ENCODE measurements at places on chromosomes 2 and 18.

- no peak for DNase-seq
Observed at GRCh38 chr2:158179660-158180059, 78.0 kb downstream of the UPP2 start.

DNA sequence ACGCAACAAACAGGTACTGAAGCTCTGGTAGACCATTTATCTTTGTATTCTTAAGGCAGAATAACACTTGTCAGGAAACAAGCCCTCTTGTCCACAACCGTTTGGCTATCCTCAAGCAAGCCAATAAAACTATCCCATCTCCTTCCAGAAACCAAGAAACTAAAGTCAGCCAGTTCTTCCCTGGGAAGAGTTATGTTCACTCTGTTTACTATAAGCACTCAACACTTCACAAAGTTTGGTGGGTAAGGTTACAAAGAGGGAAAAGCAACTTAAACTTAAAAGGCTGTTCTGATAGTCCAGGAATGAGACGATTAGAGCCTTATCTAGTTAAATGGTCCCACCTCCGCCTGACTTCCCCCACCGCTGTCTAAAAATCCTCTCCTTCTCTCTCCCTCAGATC, 25.6 kb downstream of the LRP2 start:
- no peak for DNase-seq

DNA sequence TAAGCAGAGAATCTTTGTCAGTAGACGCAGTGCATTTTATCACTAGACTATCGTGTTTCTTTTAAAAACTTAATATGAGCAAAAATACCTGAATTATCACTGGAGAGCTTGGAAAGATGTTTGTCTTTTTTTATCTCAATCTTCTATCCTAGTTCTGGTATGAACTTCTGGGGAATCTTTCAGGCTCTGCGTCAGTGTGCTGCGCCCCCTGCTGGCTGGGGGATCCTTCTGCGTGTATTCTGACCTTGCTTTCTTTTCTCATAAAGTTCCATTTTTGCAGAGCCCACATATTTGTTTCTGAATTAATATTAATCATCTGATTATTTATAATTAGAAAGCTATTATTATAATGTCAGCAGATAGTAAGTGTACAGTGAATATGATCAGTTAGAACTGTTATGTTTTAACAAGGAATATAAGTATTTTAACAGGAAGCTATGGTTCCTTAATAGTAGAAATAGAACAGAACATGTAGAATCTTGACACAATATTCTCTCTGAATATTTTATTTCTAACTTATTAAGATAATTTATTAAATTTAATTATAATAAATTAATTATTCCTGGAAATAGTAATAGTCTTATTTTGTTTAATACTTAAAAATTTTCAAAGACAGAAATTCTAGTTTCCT, 945.0 kb upstream of the CRIM1 start:
- DNase-seq: peak; percentile 4

DNA sequence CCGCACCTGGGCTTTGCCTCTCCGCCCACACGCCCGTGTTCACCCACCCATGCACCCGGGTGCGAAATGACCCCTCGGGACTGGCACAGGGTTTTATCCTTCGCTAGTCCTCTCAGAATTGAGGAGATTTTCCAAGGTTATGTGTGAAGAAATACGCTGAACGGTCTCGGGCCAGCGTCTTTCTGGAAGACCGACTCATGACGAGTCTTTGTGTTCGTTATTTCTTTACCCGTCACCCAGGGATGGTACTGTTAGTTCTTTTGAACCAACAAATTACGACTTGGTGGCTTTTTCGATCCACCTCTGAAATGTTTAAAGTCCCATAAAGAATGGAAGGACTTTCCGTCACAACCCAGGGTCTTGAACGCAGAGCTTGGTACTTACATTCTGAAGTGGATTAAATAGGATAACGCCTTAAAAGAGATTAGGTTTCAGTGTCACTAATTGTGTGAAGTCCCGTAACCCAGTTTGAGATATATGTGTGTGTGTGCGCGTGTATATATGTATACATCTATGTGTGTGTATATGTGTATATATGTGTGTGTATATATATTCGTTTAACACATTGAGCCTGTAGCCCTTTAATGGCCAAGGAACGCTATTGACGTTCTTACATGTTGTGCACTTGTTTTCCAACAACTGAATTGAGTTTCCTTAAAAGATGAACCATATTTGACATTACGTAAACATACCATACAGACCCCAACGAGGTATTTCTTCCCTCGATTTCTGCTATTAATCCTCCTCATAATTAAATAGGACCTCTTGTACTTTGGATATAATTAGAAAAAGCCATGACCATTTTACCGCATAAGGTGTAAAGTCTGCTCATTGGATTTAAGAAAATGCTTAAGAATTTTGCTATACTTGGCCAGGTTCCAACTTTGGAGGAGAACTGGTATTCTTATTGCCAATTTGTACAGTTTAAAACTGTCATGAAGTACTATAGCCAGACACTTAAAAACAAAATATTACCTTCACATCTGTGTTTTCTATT, 889 bp downstream of the ZC3H15 start:
- DNase-seq: no peak

- no peak for DNase-seq
Observed at GRCh38 chr18:63099848-63100629, 219.5 kb downstream of the BCL2 start.

DNA sequence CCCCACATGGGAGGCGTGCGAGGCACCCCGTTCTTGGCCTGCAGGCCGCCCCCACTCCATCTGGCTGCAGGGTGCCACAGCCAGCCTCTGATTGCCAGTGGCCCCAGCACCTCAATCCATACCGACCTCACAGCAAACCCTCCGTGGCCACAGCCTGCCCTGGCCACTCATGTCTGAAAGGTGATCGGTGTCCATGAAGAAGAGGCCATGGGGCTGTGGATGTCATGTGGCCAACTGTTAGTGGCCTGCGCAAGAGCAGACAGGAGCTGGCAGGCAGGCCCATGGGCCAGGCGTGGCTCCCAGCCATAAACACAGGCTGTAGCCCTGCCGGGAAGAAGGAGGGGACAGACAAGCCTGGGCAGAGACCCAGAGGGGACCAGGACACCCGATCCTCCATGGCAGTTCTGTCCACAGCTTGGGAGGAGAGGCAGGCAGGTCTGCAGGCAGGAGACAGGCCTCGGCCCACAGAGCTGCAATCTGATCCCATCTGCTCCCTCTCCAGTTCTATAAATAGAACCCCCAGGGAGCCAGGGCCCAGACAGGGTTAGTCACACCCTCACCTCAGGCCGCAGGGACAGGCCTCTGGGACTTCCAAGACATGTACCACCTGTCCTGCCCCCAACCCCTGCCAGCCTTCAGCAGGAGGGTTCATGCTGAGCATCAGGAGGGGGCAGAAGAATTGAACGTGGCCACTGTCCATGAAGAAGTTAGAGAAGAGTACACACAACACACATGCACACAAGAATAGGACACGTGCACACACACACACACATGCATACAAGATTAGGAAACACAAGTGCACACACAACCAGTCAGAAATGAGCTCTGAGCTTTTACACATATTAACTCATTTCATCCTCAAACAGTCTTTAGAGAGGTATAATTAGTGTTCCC, 16.9 kb downstream of the STEAP3 start:
- DNase-seq: no peak

- no peak for DNase-seq
Observed at GRCh38 chr2:139478165-139478914, 698.1 kb upstream of the NXPH2 start.

- DNase-seq: no peak
Observed at GRCh38 chr2:28618221-28619141, 122.6 kb downstream of the PLB1 start.

DNA sequence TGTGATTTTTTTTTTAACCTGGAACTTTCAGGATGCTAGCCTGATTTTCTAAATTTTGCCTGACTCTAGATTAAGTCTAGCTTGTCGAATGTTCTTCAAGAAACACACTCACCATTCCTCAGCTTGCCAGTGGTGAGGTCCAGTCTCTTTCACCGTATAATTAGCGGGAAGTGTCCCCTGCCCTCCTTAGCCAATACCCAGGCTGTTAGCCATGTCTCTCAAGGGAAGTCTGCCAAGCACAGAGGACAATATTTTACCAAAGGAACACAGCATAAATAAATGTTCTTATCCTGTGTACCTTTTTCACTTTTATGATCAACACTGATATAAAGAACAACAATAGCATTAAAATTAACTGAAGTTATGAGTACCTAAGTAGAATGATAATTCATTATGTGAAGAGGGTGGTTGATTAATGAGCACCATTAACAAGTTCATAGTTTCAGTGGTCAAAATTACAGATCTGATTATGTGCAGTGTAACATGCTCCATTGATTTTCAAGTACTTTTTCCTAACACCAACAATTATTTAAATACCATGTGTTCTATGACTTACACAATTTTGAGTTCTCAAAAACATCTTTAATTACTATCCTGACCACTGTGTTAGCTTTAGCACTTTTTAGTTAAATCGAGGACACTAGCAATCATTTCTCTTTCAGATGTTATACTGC, 445.8 kb upstream of the RAB12 start:
- no peak for DNase-seq

- no peak for DNase-seq
Observed at GRCh38 chr2:121501031-121501430, 29.6 kb upstream of the RNU4ATAC start.

DNA sequence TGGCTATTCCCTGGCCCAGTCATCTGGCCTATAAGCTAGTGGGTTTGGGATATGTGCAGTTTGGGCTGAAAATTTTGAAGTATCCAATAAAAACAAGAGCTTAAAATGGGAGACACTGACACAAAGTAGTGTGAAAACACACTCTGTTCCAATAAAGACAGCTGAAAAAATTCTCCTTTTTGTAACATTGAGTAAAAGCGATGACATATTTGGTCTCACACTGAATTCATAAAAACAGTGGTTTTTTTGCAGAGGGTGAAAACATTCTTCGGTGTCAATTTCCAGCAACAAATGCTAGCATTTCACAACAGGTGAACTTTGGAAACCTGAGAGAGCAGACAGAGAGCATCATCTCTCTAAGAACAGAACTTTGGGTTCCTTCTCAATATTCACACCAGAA, 142.2 kb downstream of the OSR1 start:
- no peak for DNase-seq
